ACHN (cell line): ENCODE measurements at places on chromosomes 6 and 20.

GRCh38 chr20:1287306-1287705 lies 21.2 kb downstream of the SNPH start:
- DNase-seq = no peak

GRCh38 chr6:155001482-155001881 lies 6.4 kb downstream of the TIAM2 start:
- no peak for DNase-seq

GRCh38 chr6:94501516-94501915 lies 1075.8 kb upstream of the MANEA start:
- DNase-seq = no peak

DNA sequence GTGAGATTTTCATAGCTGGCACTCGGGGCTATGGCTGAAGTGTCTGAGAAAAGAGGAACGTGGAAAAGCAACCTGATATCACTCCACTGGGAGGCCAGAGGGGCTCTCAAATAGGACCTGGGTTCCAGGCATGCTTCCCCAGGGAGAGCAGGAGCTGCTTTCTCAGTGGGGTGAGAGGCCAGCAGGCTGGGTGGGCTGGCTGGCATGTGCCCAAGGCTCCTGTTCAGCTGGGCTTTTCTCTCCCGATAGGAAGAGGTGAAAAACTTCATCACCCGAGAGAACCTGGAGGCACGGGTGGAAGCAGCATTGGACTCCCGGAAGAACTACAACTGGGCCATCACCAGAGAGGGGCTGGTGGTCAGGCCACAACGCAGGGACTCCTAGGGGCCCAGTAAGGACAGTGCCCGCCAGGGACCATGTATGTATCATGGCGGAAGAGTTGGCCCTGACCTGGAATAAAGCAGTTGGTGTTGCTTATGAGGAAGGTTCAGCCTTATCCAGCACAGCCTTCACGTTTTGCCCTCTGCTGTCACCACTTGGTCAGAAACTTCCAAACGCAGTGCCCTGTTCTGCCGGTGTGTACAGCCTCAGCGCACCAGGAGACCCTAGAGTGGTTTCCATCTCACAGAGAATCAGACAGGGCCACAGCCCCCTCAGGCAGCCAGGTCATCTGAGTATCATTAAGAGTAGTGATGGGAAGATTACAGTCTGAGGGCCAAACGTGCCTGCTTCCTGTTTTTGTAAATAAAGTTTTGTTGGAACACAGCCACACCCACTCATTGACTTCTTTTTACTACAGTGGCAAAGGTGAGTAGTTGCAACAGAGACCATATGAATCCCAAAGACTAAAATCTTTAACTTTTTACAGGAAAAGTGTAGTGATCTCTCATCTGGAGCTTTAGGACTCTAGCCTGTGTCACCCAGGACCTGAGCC lies 1.9 kb downstream of the MRPS26 start:
- DNase-seq = no peak

DNA sequence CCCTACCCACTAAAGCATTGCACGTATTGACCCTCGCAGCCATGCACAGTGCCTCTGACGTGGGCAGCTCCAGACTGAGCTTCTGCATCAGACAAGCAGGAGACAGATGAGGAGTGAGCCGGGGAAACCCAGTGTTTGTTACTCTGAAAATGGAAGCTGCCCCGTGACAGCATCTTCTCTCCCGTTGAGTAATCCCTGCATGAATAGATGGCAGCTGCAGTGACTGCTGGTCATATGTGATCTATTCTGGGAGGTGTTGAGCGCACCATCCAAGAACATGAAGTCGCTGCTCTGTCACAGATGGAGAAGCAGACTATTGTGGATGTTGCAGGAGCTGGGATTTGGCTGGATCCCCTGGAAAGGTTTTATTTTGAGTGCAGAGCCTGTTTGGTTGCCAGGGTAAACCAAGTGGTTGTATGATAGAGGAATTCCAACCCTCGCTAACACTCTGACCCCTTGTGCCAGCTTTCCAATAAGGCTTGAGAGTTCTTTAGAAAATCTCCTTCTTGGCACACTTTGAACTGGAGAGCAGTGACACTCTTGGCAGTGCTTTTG lies 242.2 kb downstream of the NRN1 start:
- DNase-seq = no peak

GRCh38 chr20:35490736-35491181 lies 35.4 kb downstream of the CEP250 start:
- DNase-seq = no peak

- DNase-seq = peak; percentile 56
These were observed 123.1 kb downstream of the RPS12 start for GRCh38 chr6:132937466-132937906.

DNA sequence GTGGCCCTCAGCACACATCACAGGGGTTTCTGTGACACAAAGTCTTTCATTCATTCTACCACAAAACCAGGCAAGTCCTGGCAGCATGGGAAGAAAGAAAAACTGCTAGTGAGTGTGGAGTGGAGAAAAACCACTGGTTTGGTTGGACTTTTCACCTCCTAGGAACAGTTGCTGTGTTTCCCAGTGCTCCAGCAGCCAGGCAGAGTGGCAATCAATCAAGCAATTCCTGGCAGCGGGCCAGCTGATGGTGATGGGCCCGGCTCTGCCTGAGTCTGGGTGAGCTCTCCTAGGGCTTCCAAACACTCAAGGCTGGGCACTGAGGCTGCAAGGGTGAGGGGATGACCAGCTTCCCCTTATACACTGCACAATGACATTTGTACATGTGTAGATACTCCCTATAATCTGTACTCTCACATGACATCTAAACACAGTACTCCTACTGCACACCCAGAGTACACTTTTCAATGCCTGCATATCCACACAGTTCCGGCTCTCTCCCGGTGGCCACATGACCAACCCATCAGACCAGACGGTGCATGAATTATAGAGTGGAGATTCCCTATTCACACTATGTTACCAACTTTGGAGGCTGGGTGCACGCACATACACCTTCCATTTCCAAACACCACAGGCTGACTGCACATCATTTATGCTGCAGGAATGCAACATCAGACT lies 156.6 kb downstream of the UNC5CL start:
- no peak for DNase-seq

GRCh38 chr20:35059612-35060011 lies 33.0 kb downstream of the TRPC4AP start:
- DNase-seq = no peak

DNA sequence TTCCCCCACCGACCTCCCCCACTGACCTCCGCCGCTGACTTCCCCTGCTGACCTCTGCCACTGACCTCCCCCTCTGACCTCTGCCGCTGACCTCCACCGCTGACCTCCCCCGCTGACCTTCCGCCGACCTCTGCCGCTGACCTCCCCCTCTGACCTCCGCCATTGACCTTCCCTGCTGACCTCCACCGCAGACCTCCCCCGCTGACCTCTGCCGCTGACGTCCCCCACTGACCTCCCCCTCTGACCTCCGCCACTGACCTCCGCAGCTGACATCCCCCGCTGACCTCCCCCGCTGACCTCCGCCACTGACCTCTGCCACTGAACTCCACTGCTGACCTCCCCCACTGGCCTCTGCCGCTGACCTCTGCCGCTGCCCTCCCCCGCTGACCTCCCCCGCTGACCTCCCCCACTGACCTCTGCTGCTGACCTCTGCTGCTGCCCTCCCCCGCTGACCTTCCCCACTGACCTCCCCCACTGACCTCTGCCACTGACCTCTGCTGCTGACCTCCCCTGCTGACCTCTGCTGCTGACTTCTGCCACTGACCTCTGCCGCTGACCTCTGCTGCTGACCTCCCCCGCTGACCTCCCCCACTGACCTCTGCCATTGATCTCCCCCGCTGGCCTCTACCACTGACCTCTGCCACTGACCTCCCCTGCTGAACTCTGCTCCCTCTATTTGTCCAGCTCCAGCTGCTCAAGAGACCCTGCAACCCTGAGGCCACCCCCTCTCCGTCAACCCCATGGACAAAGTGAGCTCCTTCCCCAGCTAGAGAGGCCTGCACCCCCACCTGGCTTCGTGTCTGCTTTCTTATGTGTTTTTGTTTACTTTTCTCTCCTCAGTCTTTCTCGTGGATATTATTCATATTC lies 91.4 kb upstream of the AFDN start:
- no peak for DNase-seq

GRCh38 chr6:26538572-26538902 lies 371 bp downstream of the HMGN4 start:
- DNase-seq = peak; percentile 24

DNA sequence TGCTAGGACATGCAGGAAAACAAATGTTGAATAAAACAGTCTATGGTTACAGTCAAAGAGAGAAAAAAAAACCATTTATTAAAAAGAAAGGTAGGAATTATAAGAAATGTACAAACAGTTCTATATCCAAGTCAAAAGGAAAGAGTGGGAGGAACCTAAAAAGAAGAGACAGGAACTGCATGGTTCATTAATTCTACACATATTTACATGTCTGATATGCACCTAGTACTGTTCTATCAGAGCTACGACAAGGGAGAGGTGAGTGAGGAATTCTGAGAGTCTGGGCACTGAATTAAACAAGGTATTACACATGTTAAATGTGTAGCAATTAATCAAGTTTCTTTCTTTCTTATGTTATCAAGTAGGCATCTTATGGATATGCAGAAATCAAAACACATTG lies 41.9 kb downstream of the SYCP2 start:
- DNase-seq = no peak

DNA sequence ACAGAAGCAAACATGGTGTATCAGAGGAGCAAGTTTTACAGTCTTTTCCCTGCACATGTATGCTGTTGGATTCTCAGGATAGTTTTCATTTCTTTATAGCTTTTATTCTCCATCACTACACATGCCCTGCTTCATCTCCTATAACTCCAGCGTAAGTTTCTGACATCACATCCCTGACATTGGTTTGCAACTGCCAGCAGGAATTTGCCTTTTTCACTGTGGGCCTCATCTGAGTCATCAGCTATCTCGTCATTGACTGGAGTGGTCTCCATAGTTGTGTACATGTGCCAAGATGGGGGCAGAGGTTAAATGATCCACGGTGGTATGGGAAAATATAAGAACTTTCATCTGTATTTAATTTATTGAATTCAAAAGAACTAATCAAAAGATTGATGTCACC lies 96.7 kb downstream of the SLX4IP start:
- DNase-seq = no peak

DNA sequence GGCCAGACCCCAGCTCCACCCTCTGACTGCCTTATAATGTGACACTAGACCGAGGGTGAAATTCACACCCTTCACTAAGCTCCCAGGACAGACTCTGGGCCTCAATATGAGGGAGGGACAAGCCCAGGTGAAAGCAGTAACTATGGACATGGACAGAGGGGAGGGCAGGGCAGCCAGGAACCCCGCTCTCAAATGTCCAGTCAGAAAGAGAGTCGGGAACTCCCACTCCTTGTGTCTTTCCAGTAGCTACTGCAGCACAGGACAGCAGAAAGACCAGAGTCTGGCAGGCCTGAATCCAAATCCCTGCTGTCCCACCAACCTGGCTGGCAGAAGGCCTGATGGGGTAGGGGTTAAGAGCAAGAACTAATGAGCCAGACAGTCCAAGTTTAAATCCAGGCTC lies 6.4 kb downstream of the C20orf96 start:
- DNase-seq = no peak

DNA sequence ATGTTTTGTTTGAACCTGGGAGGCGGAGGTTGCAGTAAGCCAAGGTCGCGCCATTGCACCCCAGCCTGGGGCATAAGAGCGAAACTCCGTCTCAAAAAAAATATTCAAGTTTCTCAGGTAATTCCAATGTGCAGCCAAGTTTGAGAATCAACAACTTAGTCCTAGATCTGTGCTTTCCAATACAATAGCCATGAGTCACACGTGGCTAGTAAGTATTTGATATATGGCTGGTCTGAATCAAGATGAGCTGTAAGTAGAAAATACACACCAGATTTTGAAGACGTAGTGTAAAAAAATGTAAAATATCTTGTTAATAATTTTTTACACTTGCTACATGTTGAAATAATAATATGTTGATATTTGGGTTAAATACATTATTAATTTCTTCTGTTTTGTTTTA lies 35.0 kb upstream of the BTBD3 start:
- no peak for DNase-seq

DNA sequence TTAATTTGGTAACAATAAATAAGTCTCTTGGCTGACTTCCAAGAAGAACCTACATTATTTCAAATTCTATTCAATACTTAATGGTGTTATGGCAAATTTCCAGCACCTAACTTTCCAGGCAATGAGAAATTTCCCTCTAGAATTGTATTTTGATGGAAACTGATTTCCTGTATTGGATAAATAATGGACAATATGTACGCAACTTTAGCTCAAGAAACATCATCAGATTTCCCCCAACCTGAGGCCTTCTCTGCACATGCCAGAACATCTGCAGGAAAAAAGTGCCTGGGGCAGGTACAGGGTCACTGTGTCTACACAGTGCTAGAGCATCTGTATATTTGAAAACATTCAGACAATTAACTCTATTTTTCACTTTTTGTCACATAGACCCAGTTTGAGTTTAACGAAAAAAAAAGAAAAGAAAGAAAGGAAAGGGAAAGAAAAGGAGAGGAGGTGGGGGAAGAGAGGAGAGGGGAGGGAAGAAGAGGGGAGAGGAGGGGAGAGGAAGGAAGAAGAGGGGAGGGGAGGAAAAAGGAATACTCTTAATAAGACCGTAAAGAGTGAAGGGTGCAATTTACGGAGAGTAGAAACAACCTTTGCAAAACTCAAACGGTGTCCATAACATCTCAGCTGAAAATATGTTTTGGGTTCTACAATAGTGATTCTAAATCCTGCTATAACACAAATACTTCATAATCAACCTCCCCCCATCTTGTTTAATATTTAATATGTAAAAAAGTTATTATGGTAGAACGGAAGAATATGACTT lies 130.0 kb downstream of the TSHZ2 start:
- no peak for DNase-seq

DNA sequence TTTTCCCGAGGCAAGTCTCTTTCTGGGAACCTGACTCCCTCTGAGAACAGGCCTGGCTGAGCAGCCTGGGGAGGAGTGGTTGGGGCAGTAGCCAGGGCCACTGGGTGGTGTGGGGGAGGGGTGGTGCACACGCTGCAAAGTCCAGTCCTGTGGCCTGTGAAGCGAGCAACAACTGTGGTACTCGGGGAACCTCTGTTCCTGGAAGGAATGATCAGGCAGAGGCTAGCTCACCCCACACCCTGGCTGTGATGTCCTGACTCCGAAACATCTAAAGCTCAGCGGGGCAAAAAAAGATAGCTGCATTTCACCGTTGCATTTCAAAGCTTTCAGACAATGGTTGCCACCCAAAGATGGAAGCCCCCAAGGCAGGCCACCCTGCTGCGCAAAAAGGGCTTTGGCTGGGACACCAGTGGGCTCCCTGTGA lies 25.5 kb downstream of the PCK1 start:
- DNase-seq = no peak

GRCh38 chr20:22450537-22450936 lies 133.8 kb downstream of the FOXA2 start:
- no peak for DNase-seq

- no peak for DNase-seq
These were observed 22.9 kb downstream of the ERMARD start for GRCh38 chr6:169774347-169774746.

DNA sequence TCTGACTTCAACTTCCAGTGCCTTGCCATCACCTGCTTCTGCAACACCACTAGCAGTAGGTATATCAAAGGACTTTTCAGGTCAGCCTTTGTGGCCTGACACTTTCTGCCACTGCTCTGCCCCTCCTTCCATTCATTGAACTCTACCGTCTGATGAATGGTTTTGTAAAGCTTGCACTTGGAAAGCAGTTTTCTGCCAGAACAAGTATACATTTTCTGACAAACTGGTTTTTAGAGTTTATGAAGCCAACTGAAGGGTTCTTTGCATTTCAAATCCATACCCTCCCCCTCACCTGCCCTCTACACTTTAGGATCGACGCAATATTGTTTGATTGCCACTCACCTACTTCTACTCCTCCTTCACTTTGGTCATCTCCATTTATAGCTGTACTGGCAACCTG lies 603.1 kb downstream of the HACE1 start:
- no peak for DNase-seq

GRCh38 chr6:163960128-163960527 lies 545.6 kb downstream of the QKI start:
- no peak for DNase-seq
